ENCODE measurements at places on chromosomes 13 and 19.

- no peak for DNase-seq
Measured at GRCh38 chr19:19460761-19461265, 54.5 kb downstream of the TSSK6 start.

DNA sequence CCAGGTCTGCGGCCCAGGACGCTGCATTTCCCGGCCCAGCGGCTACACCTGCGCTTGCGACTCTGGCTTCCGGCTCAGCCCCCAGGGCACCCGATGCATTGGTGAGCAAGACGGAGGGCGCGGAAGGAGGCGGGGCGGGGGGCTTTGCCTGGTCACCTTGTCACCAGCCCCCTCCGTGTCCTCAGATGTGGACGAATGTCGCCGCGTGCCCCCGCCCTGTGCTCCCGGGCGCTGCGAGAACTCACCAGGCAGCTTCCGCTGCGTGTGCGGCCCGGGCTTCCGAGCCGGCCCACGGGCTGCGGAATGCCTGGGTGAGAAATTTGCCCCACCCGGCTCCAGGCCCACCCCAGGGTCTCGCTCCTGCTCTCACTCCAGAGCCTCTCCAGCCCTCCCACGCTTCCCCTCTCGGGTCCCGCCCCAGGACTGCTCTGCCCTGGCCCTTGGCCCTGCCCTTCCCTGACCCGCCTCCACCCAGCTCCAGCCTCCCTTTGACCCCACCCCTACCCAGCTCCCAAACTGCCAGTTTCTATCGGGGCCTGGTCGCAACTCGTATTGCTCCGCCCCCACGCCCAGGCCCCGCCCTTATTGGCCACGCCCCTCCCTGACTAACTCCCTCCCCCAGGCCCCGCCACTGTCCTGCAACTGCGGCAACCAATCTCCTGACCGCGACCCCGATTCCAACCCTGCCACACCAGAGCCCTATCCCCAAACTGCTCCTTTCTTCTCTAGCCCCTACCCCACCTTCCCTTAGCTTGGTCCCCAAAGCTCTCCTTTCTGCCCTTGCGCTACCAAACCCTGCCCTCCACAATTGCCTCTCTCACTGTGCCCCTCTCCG lies 8.6 kb downstream of the LTBP4 start:
- DNase-seq = peak; percentile 89

DNA sequence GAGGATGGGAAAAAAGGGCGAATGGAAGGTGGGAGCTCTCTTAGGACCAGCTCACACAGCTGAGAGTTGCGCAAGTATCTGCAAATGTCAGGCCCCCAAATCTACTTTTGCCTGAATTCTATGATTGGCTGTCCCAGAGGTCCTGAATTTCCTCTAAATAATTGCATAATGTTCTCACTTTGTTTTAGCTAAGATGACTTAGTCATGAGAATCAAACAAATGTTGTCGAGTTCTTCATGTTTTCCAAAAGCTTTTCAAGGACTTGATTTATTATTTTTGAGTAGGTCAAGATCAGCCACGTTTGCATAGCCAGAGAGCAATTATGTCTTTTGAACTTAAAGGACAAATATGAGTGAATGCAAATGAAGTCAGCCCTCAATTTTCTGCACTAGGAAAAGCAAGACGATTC lies 246.6 kb upstream of the MAB21L1 start:
- no peak for DNase-seq

DNA sequence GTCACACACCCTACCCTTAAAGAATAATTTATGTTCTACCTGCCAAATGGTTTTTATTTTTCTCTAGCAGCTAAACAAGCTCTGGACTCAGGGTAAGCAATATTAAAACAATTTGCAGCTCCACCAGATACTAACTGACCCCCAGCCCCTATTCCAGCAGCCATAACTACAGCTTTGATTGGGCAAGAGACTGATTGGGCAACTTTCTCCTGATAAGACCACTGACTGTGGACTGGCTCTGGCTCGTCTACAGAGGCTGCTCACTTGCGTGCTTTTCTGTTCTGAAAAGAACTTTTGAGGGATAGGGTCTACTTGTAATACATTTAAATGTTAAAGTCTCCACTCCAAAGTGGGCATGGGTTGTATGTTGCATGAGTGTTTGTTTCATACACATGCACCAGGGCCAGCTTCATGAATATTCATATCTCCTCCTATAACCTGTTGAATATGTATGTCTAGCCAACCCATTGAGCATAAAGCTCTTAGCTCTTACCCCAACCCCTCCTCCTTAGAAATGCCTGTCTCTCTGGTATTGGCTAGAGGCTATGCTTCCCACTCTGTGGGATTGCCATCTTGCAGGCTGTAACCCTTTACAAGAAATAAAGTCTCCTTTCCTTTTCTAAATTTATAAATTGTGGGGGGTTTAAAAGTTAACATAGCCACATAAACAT lies 19.9 kb downstream of the OR7A5 start:
- DNase-seq = no peak

GRCh38 chr13:101139081-101139480 lies 277.2 kb downstream of the NALCN start:
- no peak for DNase-seq

DNA sequence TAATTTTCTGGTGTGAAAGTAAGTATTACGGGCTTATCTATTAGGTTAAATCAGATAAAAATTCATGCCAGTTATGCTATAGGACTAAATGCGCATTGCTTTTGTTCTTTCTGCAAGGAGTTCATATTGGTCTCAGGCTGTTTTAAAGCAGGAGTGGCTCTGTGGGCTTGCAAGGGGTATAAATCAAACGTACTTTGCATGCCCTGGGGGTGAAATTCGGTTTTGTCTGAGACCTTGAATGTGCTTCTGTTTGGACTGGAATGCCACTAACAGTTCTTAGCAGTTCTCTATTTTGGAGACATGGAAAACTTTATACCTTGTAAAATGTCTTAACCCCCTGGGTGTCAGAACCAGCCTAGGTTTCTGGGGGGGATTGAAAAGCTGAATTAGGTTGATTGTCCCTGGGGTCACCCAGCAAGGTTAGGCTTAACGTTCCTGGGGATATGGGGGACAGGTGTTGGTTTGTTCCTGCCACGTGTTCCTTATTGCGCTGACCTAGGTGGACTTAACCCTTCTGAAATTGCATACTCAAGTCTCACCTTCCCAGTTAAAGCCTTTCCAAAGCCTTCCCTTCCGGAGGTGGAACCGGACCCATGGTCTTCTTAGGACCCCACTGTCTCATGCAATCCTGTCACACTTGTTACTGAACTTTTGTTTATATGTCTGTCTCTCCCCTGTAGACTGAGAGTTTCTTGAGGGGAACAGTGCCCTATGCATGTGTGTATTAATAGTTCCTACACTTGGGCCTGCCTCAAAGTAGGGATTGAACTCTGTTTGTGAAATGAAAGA lies 182.2 kb downstream of the LMO7 start:
- no peak for DNase-seq

GRCh38 chr19:4980067-4980466 lies 11.2 kb downstream of the KDM4B start:
- no peak for DNase-seq

DNA sequence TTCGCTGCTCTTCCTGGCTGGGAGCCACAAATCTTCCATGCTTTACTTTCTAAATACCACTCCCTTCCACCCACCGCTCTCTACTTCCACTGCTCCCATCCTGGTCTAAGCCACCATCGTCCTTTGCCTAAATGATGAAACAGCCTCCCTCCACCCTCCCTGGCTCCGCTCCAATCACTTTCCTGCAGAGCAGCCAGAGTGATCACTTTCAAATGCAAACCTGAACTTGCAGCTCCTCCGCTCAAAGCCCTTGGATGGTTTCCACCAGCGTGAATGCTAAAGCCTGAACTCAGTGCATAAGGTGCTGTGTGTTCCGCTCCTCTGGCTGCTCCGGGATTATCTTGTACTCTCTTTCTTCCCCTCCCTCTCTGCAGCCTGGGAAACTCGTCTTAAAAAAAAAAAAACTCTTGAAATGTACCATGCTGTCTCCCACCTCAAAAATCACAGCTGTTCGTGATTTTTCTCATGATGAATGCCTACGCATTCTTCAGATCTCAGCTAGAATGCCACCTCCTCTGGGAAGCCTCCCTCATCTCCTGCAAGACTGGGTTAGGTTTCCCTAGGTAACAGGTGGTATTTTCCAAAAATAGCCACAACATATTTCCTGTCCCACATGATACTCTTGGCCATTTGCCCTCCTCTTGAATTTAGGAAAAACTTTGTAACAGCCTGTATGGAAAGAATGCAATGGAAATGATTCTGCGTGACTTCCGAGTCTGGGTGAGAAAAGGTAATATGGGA lies 3.7 kb upstream of the SIN3B start:
- no peak for DNase-seq

- no peak for DNase-seq
Measured at GRCh38 chr19:8210421-8211101, 1.4 kb downstream of the CERS4 start.

GRCh38 chr19:17718947-17719711 lies at the start of gene MAP1S:
MAP1S (plus strand) TSS chr19:17719480; CDS start chr19:17719503, 23 bp downstream.
- DNase-seq = peak; percentile 96

DNA sequence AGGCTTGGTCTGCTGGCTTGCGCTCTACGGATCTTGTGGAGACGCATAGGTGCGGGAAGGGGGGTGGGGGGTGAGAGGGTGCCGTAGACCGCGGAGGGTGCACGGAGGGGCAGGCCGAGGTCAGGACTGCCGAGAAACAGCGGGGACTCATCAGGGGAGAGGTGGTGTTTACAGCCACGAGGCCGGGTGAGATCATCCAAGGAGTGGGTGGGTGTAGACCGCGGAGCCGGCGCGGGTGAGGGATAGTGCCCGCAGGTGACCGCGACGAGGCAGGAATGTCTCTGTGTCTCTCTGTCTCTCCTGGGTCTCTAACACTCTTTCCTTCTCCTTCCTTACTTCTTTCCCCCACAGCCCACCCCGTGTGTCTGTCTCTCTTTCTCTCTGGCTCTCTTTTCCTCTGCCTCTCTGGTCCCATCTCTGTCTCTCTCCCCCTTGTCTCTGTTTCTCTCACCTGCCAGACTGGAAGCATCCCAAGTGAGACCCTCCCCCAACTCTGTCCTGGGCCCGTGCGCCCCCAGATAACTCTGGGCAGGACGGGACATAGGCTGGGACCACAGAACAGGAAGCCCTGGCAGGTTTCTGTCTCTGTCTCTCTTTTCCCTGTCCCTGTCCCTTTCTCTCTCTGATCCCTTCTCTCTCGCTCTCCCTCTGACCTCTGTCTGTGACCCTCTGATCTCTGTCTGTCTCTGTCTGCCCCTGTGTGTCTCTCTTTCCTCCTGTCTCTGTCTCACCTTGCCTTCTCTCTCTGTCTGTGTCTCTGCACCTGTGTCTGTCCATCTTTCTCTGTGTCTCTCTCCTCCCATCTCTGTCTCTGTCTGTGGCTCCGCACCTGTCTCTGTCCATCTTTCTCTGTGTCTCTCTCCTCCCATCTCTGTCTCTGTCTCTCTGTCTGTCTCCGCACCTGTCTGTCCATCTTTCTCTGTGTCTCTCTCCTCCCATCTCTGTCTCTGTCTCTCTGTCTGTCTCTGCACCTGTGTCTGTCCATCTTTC lies 1.8 kb upstream of the KLK4 start:
- no peak for DNase-seq

DNA sequence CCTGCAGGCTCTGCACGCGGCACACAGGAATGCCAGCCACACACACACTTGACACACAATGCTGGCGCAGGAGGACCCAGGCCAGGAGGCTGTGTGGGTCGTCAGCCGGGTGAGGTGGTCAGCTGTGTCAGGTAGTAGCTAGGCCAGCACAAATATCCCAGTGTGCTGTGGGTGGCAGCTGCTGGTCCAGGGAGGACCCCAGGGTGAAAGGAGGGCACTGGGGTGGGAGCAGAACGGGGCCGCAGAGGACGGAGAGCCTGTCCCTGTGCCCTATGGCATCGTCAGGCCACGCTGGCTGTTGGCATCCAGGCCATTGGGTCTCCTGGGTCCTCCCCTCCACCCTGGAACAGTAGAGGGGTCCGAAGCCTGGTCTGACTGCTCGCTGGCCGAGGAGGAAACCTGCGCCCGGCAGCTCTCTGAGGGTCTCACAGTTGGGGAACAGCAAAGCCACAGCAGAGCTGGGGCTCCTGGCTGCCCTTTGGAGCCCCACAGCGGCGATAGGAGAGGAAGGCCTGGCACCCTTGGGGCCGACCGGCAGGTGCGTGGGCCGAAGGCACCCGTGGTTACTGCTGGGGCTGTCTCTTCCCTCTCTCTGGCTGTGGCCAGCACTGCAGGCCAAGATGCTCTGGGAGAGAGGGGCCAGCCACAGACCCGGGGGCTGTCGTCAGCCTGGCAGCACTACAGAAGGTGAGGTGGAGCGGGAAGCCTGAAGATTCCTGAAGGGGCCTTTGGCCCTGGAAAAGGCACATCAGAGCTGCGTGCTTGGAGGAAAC lies 27.3 kb downstream of the C13orf46 start:
- no peak for DNase-seq

- no peak for DNase-seq
Measured at GRCh38 chr13:49395451-49395865, 48.4 kb downstream of the CAB39L start.

DNA sequence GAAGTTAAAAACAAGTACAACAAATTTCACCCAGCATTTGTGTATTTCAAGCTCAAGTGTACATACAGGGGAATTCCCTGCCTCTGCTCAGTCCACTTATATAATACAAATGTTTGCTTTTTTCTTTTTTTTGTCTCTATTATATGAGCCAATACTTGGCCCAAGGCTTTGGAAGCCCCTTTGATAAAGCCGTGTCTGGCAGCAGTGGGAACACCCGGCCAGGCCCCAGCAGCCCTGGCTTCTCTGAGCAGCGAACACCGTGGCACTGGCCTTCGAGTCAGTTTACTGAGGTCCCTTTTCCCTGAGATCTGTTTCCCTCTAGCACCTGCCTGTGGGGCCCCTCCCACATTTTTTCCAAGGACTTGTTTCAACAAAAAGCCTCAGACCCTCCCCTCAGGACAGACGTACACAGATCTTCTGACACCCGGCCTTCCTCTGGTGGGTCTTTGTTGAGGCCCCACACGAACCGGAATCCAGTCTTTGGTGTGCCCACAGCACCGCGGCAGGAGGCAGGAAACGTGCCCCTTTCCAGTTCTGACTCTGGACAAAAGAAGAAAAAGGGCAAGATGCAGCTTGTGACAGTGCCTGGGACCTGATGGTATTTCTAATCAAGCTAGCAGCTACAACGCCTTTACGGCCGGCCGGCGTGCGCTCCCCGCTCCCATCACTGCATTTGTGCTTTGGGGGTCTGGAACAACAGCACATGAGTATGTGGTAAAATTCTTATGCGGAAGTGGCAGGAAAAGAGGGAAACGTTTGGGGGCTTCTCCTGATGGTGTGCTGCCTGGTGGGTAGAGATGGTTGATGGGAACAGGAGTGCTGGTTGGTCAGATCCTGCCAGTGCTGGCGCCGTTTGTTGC lies 13.8 kb downstream of the SIPA1L3 start:
- no peak for DNase-seq

DNA sequence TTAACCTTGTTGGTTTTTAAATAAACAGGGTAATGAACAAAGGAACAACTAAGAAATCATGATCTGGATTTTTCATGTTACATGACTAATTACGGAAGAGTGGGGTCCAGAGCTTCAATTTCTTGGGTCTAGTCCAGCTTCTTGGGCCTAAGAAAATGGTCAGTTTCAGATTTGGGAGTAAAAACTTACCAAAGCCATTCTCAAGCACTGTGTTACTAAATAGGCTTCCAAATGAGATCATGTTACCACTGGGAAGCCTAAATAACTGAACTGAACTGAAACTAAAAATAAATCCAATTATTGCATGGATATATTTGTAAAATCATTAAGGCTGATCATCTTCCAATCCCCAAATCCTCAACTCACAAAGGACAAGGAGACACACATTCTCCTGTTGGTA lies 13.9 kb downstream of the TBC1D4 start:
- no peak for DNase-seq

- DNase-seq = no peak
Measured at GRCh38 chr13:106139377-106139776, 396.1 kb downstream of the EFNB2 start.

Data from 8988T (cell line).